Activated CD8-positive, alpha-beta T cell treated with anti-CD3 and anti-CD28 coated beads, Interleukin-2, amount 10 ng/mL, durations not matched to agents 7 days and 5 days (primary cell): ENCODE measurements at places on chromosomes 4 and X. TPM values are rescaled to one million over a fixed set of nuclear protein-coding genes. Genes with fewer than 3 reads are reported as not detected.

DNA sequence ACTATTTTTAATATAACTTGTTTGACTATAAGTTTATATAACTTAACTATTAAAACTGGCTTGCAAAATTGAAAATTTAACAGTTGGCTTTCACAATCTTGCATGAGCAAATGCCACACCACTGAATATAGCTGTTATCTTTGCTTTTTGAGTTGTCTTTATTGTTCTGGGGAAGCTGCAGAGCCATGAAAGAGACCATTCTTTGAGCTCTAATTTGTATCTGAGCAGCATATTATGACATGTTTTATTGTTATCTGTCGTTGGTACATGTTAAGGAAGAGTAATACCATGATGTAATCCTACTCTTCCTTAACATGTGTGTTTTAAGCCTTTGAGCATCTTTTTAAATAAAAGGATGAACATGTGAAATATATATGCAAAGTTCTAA is 97.1 kb upstream of the ANK2 start:
- DNase-seq = no peak

The RASGEF1B gene
- total RNA-seq = 2.4 TPM

- no peak for DNase-seq
These were observed 132.8 kb upstream of the MAP9 start for GRCh38 chr4:155509555-155509954.

The LRCH2 gene
- total RNA-seq = not detected

GRCh38 chr4:102828497-102828808 is 1.1 kb upstream of the UBE2D3 start:
- DNase-seq = no peak

GRCh38 chr4:170089668-170090351 is at the start of gene AADAT:
AADAT (minus strand) TSS chr4:170089956; CDS start chr4:170089690, 266 bp downstream.
- DNase-seq = peak; percentile 29

DNA sequence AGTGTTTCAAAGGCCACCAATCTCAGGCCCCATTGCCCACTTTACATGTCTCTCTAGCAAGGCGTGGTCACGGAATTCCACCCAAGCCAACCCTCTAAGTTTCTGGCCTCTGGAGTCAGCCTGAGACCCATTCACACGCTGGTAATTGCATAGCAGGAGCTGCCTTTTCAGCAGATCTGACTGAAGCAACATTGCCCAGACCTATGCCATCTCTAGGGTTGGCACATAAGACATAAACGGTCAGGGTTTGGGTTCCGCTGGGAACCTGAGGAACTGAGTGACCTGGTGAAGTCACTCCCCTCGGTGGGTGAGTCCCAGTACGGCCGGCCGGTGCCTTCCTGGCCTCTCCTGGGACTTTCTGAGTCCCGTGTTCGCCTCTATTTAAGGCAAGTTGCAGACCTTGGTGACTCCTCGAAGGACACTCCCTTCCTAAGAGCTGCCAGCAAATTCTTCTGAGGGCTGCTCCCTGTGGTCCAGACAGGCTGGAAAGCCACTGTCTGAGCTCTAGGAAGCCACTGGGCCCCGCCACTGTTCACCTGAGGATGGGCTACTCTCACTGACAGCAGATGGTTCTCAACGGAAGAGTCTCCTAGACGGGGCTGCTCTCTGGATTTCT is 15.9 kb downstream of the CTAG1A start:
- no peak for DNase-seq

- DNase-seq = no peak
These were observed 67.7 kb upstream of the PRDM5 start for GRCh38 chr4:120990246-120990645.

The HSFX4 gene
- not detected for total RNA-seq

The CDX4 gene
- total RNA-seq = not detected

- DNase-seq = no peak
These were observed 467.0 kb downstream of the PCDH18 start for GRCh38 chr4:137065311-137065710.

DNA sequence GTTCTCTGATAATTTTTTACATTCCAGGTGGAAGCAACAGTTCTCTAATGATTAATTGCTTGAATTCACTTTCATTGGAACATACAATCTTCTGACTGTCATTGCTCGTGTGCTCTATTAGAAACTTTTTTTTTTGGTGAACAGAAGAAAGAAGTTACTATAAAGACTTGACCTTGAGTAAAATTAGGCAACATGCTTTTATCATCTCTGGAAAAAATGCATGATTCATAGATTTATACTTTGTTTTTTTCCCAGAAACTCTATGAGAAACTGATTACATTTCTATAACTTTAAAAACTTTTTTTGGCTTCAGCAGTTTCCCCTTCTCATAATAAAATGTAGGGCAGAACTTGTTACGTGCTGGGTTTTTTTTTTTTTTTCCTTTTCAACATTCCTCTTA is 167.6 kb downstream of the ARHGAP10 start:
- no peak for DNase-seq

DNA sequence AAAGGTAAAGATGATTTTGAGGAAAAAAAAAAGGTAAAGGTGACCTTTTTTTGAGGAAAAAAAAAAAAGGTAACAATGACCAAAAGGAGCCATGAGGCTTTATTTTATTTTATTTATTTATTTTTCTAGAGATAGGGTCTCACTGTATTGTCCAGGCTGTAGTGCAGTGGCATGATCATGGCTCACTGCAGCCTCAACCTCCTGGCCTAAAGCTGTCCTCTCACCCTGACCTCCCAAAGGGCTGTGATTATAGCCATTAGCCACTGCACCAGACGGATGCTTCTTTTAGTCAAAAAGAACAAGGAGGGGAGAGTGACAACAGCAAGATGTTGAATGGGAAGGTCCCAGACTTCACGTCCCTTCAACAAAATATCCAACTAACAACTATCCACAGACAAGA is 30.4 kb downstream of the LRIT3 start:
- no peak for DNase-seq

DNA sequence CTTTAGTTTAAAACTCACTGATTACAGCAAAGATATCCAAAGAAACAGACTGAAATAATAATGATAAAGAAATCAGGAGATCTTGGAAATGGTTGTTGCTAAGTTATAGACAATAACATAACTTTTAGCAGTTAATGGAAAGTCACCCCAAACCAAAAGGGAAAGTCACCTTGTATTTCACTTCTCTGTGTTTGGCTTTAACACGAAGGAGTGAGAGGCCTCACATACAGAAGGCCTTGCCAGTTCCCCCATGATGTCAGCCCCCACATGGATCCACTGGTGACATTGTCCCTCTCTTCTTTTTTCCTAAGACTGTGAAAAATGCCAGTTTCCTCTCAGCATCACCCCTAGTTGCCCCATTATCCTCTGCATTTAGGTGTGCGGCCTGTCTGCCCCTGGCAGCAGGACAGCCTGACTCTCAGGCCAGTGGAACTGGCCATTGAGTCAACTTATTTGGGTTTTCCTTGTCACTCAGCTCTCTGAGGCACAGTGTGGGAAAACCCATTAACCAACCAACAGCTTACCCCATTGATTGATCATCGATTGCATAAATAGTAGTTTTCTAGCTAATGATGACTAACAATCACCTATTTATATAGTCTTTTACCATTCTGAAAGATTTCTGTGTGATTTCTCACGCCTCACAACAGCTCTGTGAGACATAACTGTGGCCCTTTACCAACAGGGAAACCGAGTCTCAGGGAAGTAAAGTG is 308.1 kb downstream of the PTTG2 start:
- DNase-seq = no peak

- DNase-seq = no peak
These were observed 31.7 kb upstream of the APLN start for GRCh38 chrX:129686422-129686948.

- no peak for DNase-seq
These were observed 138.4 kb upstream of the HCCS start for GRCh38 chrX:10972706-10973105.

GRCh38 chr4:183658362-183659028 is 490 bp downstream of the RWDD4 start:
- peak; percentile 26 for DNase-seq

The DKK2 gene
- not detected for total RNA-seq

GRCh38 chrX:139828830-139829229 is 104.0 kb downstream of the ATP11C start:
- DNase-seq = no peak

DNA sequence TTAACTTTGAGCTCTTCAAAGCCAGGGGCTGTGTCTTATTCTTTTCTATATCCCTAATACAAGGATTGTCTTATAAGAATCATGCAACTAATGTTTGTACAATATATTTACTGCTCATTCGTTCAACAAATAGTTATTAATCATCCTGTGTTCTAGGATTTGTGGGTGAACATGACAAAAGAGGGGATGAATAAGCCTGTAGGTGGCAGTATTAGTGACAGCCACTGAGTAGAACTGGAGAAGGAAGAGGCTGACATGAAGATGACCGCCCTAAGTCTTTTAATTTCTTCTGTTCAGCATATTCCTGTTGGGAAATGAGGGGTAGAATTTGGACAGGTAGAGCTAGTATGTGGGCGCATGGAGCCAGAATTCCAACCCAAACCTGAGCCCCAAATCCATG is 11.9 kb upstream of the LINC00632 start:
- DNase-seq = no peak

DNA sequence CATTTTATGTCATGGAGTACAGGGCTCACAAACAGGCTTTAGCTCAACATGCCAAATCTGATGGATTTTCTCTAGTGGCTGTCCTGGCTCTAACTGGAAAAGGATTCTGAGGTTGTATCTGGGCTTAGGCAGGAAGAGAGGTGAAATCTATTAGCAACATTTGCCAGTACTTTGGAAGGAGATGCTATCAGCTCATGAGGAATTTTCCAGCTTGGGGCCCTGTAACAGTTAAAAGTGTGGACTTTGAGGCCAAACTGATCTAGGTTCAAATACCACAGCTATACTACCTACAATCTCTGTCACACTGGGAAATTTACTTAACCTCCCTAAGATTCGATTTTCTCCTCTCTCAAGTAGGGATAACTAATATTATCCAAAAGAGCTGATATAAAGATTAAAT is 119.0 kb upstream of the HCCS start:
- DNase-seq = no peak

DNA sequence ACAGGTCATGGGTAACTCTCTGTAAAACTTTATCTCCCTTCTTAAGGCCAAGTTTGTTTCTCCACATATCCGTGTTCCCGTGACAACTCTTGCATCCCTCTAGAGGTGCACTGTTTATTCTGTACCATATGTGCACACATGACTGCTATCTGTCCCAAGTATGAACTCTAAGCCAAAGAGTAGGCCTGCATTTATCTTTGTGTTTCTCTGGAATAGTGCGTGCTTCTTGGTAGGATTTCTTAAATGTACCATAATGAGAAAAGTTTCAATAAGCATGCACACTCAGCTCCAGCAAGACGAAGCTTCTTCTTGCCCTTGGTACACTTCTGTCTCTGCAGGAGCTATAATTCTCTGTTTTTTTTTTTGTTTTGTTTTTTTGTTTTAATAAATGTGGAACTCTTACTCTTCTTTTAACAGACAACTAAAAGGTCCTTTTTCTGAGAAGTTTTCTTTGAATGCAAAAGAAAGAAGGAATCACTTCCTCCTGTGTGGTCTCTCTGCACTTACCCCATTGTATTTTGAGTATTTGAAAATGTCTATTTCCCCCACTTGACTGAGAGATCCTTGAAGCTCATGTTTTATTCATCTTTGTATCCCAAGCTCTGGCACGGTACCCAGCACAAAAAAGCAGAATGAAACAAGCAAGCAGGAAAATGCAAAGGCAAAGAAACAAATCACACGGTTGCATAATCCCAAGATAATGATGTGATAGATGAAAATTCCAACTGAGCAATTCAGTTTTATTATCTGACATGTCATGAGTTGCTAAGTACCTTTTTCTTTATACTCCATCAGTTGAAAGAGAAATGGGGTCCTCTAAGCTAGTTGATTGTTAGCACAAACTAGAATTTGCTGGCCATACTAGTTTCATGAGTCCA is 521.9 kb upstream of the BOD1L1 start:
- DNase-seq = no peak

The SLC38A5 gene
- total RNA-seq = 86.0 TPM

The MAD2L1 gene
- total RNA-seq = 68.5 TPM

DNA sequence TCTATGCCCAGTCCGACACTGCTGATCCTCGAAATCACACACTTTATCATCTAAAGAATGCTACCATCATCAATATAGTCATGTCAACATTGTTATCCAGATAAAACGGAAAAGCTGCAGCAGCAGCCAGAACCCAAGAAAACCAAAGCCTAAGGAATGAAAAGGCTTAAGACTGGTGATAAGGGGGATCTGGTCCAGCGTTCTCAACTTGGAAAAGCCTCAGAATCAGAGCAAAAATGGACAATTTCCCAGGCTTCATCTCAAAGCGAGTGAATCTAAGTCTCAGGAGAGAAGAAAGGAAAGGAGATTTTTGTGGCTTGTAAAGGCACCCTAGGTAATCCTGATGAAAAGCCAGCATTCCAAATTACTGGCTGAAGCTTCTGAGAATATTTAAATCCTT is 8.2 kb downstream of the ZNF518B start:
- DNase-seq = no peak

The SMIM10 gene
- 0.52 TPM for total RNA-seq

DNA sequence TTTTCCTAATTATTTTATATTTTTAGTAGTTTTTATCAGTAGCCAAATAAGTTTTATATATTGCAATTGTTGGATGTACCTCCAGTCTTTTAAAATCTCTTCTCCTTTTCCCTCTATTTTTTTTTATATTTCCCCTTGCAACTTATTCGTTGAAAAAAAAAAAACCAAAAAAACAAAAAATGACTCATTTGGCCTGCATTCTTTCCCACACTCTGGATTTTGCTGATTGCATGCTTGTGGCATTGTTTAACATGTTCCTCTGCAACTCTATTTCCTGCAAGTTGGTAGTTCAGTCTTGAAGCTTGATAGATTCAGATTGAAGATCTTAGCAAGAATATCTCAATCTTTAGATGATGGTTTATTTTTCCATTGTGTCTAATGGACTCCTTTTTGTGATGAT is 260.6 kb upstream of the BOD1L1 start:
- DNase-seq = no peak
